ENCODE measurements at places on chromosomes 13 and 19.

DNA sequence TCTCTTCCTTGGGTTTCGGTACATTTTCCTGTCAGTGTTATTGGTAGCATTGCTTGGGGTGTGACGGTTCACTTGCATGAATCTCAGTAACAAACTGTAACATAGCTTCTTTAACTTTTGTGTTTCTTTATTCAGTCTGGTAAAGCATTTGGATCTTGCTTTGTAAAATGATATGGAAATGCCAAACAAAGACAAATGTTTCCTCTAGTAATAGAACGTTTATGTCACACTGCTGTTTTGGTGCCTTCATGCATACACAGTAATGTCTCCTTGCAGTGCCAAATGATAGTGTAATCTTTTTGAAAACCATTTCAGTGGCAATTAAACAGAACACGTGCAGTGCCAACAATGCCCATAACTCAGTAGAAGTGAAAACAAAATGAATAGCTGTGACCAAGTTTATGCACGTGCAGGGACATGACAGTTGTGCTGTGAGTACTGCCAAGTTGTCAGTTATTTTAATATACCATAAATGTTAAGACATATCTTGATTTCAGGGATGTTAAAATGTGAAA lies 110.8 kb downstream of the RXFP2 start:
- DNase-seq: no peak

DNA sequence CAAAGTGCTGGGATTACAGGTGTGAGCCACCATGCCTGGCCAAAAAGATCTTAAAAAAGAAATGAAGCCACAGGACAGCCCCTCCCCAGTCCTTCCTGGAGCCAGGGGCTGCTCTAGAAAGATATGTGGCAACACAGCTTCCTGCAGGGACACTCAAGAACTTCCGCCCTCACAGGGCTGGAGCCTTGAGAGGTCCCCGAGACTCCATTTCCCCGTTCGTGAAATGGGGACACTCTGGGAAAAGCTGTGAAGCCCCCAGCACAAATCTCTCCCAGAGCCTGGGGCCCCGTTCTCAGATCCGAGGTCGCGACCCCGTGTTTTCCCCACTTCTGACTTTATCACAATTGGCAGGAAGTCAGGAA lies 2.5 kb upstream of the GPX4 start:
- DNase-seq: no peak

DNA sequence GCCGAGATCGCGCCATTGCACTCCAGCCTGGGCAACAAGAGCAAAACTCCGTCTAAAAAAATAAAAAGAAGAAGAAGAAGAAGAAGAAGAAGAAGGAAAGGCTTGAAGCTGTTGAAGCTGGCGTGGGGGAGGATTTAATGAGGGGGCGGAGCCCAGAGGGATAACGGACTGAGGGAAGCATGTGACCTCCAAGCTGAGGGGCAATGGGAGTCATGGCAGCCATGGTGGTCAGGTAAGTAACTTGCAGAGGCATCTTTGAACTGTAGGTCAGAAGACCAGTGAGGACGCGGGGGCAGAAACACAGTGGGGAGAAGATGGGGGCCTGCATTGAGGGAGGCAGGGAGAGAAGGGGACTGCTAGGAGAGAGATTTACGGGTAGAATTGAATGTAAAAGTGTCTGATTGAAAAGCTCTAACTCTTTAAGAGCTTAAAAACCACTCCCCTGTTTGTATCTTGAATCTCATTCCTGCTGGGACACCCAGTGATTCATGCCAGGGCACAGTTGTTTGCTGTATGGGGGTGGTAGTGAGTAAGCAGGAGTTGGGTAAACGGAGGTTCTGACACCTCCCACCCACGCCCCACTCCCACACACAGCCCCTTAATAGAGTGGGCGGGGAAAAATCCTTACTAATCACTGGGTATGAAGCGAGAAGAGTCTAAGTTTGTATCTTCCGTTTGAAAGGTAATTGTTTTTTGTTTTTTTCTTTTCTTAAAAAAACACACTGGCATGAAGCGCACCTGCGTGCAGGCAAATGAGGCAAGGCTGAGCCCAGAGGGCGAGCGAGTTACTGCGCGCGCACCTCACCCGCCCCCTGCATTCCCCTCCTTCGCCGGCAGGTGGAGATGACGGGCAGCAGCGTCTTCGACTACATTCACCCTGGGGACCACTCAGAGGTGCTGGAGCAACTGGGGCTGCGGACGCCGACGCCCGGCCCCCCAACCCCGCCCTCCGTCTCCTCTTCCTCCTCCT lies 13.0 kb downstream of the TMEM160 start:
- peak; percentile 65 for DNase-seq

DNA sequence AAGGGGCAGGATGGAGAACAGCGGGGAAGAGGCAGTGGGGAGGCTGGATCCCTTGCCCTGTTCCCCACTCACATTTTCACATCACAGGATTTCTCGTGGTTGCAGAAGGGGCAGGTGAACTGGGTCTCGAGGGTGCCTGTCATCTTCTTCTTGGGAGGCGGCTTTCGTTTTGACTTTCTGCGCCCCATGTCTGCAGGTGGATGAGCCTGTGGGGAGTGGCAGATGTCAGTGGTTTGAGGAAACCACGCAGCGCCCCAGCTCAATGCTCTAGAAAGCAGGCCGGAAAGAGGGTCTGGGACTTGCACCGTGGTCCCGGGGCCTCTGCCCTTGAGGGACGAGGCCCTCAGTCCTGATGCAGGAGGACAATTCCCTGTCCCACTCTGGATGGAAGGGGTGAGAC lies 4.9 kb downstream of the ELOF1 start:
- no peak for DNase-seq

DNA sequence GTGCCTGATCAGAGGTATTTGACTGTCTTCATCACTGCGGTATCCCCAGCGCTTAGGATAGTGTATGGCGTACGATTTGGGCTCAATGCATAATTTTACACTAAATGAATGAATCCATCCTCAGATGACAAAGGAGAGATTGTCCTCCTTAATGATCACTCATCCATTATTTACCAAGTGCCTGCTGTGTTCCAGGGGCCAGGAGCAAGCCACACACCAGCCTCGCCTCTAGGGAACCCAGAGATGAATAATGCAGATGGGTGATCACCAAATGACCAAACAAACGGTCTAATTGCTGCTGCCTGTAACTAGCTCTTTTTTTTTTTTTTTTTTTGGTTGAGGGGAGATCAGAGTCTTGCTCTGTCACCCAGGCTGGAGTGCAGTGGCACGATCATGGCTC lies 5.9 kb upstream of the GPR32 start:
- no peak for DNase-seq

DNA sequence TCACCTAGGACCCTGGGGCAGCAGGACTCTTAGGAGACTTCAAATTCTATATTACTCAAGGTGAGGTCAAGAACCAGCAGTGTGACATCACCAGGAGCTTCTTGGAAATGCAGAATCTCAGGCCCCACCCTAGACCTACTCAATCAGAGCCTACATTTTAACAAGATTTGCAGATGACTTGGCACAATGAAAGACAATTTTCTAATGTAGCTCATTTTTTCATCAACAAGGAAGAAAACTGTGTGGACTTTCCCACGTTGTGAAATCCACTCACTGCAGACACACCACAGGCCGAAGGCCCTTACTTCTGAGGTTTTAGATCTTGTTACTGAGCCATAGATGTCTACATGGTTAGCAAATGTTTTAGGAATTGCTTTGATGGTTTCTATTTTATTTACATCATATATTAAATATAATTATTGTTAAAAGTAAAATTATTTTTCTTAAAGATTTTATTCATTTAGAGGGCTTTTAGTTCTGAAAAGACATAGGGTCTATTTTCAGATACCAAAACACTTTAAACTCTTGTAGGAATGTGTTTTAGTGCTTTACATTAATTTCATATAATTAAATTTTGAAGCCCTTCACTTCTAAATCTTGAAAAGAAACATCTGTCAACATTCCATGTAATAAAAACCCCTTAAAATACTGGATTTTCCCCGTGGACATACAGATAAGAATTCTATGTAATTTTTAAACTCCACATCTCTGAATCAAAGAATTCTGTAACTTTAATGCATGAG lies 18.5 kb upstream of the STARD13 start:
- no peak for DNase-seq

- no peak for DNase-seq
Measured at GRCh38 chr13:106354961-106355360, 180.5 kb downstream of the EFNB2 start.

GRCh38 chr13:43072394-43072793 lies 49.0 kb downstream of the DNAJC15 start:
- no peak for DNase-seq

DNA sequence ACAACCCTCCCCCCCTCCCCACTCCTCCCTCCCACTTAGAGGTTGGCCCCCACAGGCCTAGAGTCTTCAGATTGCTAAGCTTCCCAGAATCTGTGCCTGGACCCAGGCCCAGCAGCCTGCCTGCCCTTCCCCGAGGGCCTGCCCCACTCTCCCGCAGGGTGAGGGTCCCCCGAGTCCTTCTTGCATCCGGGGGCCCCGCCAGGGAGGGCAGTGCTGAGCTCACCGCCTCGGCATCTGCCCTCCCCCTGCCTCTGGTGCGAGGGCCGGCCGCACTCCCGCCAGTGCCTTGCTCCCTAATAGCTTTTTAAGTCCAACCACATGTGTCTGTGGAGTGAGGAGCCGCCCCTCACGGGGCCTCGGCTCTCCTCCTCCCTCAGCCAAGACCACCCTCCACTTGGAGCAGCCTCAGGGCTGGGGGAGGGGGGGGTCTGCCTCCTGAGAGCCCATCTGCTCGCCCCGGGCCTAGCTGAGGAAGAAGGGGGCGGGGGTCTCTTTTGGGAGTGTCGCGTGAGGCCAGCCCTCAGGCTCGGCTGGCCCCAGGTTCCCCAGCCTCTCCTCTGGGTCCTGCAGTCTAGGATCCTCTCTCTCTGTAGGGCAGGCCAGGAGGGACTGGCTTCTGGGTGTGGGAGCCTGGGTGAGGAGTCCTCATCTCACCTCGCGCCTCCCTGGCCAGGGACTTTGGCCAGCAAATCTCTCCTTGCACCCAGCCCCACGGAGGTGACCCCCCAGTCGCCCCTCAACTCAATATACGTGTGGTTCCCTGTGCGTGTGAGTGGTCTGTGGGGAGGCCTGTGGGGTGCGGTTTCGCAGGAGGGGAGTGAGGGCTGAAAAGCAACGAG lies 47.2 kb downstream of the LYL1 start:
- DNase-seq: no peak

DNA sequence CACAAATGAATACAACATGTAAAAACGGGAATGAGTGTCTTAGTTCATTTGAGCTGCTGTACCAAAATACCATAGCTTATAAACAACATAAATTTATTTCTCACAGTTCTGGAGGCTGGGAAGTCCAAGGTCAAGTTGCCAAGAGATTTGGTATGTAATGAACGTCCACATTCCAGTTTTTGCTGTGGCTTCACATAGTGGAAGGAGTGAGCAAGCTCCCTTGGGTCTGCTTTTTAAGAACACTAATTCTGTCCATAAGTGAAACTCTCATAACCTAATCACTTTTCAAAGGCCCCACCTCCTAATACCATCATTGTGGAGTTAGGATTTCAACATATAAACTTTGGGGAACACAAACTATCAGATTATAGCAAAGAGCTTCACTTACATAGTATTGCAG lies 1189.6 kb downstream of the PCDH9 start:
- no peak for DNase-seq

DNA sequence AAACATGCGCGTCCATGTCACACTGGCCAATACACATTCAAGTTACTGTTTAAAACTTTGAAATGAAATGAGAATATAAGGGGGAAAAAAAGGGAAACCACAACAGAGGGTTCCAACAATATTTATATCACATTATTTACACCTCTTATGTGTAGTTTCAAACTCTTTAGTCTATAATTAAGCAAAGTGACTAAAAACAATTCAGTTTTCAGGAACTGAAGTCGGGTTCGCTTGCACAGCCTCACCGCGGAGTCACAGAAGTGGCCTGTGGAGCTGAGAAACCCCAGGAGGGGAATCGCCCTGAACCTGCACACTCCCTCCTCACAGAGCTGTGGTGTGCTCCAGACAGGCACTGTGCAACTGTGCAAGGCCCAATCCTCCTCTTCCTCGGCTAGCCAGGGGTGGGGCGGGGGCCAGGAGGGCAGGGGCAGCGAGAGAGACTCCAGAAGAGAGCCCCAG lies 75.9 kb downstream of the STK24 start:
- DNase-seq: no peak

DNA sequence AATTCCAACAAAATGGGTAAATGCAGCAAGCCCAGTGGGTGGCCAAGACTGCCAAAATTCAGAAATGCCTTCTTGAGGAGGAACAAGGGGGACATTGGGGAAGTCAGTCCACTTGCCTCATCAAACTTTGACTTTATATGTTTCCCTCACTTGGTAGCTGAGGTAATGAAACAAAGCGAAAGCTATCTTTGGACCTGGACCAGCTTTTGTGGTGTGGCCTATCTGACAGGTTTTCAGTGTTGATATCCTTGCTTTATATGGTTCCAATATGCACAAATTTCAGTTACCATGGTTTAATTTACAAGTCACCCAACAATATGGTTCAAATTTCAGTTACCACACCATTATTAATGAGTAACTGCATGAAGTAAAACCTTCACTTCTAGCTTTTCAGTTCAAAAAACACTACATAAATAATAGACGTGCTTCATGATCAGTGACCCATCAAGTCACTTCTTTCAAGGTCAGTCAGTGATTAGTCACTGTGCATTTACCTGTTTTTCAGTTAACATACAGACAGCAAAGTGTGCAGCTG lies 17.7 kb upstream of the POU4F1 start:
- DNase-seq: no peak

DNA sequence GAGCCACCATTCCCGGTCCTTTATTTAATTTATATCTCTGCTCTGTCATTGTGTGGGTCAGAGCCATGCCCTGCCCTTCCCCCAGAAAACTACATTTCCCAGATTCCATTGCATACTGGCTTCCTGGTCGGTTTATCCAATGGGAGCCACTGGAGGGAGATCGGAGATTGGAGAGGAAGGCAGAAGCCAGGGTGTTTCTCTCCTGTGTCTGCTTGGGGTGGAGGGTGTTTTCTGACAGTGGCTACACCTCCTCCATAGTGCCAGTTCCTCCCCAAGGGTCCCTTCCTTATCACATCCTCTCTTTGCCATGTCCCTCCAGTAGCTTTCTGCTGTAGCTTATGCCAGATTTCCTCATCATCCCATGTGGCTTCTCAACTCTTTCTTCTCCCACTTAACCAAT lies 19.0 kb downstream of the OLFM2 start:
- DNase-seq: no peak

Measured in cerebellar nuclear complex (tissue), 1 donor.